ENCODE measurements at places on chromosomes 1 and 21. TPM values are rescaled to one million over a fixed set of nuclear protein-coding genes. Genes with fewer than 3 reads are reported as not detected.

The CD101 gene
- 1.8 TPM for total RNA-seq

The TMIGD3 gene
- total RNA-seq = 3.2 TPM

GRCh38 chr21:38486221-38486620 is 12.1 kb downstream of the ERG start:
- no peak for DNase-seq

- DNase-seq = no peak
These were observed 5.6 kb downstream of the DDI2 start for GRCh38 chr1:15622712-15623373.

DNA sequence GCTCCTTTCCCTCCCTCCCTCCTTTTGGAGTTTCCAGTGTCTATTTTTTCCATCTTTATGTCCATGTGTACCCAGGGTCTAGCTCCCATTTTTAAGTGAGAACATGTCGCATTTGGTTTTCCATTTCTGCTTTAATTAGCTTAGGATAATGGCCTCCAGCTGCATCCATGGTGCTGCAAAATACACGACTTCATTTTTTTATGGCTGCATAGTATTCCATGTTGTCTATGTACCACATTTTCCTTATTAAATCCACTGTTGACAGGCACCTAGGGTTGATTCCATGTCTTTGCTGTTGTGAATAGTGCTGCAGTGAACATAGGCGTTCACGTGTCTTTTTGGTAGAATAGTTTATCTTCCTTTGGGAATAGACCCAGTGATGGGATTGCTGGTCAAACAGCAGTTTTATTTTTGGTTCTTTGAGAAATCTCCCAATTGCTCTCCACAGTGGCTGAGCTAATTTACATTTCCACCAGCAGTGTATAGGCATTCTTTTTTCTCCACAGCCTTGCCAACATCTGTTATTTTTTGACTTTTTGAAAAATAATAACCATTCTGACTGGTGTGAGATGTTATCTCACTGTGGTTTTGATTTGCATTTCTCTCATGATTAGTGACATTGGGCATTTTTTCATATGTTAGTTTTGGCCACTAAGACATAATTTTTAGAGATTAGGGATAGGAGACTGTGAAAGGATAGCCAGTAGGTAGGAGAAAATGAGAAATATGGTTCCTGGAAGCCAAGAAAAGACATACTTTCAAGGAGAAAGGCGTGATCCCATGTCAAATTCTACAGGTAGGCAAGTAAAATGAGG is 50.4 kb downstream of the ADAMTS1 start:
- no peak for DNase-seq

The BSND gene
- not detected for total RNA-seq

The HSD17B7 gene
- total RNA-seq = 28.4 TPM

DNA sequence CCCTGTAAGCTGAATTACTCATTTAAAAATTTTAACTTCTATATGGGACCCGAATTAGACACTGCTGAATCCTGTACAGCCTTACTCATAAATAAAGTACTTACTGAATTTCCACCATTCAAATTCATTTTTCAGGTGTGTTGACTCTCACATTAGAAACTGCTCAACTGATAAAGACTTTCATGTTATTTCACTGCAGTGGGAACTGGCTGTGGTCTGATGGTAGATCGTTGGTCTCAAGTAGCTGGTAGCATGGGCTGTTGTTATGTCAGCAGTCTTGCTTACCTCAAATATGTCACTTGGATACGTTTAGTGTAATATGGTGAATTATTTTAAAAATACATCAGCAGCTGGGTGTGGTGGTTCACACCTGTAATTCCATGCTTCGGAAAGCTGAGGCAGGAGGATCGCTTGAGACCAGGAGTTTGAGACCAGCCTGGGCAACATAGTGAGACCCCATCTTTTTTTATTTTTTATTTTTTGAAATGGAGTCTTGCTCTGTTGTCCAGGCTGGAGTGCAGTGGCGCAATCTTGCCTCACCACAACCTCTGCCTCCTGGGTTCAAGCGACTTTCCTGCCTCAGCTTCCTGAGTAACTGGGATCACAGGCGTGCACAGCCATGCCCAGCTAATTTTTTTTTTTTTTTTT is 10.4 kb downstream of the DEGS1 start:
- no peak for DNase-seq

The IL22RA1 gene
- 14.5 TPM for total RNA-seq

DNA sequence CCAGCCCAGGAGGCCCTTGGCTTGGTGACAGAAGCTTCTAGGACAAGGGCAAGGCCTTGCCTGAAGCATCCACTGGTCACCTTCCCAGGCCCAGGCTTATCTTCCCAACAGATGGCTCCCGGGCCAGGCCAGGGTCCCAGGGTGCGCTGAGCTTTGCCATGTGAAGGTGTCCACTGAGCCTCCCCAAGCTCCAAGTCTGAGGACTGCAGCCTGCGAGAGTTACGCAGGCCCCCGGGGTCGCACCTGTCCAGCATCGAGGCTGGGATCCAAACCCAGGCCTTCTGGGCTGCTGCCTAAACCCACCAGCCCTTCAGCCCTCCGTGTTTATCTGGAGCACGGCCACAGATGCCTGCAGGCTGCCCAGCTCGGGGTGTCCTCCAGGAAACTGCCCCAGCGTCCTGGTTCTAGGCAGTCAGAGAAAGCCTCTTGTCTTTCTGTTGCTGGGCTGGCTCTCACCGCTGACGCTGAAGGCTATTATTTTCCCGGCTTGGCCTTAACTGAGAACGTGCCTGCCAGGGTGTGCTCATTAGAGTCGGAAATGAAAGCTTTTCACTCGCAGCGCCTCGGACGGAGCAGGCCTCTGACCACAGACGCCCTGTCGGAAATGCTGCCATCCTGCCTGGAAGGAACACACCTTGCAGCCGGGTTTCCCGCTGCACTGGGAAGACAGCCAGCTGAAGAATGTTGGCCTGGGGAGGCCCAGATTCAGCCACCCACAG is 71.4 kb downstream of the MEGF6 start:
- no peak for DNase-seq

DNA sequence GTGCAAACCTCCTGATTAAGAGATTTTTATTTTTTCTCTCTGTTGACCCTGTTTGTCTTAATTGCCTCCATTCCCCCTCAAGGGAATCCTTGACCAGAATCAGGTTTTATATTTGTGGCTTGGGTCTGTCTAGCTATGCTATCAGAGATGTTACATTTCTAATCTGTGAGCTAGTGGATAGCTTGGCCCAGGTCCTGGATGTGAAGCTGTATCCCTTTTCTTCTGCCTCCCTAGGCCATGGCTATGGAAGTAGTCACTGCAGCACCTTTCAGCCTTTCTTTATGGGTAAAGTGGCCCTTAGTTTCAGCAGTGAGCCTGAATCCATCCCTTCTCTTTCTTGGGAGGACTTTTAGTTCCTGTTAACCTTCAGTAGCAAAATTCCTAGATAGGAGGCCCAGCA is 17.0 kb upstream of the ANGEL2 start:
- DNase-seq = no peak

DNA sequence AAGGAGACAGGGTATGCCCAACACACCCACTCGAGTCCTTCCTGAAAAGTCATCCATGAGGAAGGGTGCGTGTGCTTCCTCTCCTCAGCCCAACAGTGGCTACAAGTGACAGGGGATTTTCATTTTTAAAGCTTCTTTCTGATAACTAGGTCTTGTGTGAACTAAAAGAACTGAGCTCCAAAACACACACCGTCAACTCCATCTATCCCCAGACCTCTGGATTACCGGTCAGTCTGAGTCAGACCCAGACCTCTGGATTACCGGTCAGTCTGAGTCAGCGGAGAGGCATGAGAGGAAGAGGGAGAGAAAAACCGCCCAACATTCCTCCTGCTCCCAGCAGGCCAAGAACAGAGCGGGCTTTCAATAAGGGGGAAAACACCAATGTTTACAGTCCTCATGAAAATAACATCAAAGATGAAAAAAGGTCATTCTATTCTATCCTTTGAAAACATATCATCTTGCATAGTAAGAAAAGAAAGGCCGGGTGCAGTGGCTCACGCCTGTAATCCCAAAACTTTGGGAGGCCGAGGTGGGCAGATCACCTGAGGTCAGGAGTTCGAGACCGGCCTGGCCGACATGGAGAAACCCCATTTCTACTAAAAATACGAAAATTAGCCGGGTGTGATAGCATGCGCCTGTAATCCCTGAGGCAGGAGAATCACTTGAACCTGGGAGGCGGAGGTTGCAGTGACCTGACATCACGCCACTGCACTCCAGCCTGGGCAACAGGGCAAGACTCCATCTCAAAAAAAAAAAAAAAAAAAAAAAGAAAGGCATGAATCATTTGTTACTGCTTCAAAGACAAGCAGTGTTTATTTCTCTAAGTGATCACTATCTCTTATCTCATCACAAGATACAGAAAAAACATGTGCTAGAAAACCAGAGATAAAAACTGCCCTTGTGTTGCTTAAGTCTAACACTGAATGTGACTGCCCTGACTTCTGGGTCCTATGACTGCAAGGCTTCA is 3.4 kb downstream of the PTTG1IP start:
- DNase-seq = no peak

The ALG14 gene
- 0.53 TPM for total RNA-seq

The EDN2 gene
- total RNA-seq = 1.5 TPM

The PDZK1 gene
- total RNA-seq = not detected

GRCh38 chr1:18192182-18192581 is 84.6 kb downstream of the IGSF21 start:
- no peak for DNase-seq

The ERRFI1 gene
- total RNA-seq = 95.9 TPM

The BARHL2 gene
- not detected for total RNA-seq

GRCh38 chr1:205772607-205773032 is 2.7 kb downstream of the RAB29 start:
- no peak for DNase-seq

DNA sequence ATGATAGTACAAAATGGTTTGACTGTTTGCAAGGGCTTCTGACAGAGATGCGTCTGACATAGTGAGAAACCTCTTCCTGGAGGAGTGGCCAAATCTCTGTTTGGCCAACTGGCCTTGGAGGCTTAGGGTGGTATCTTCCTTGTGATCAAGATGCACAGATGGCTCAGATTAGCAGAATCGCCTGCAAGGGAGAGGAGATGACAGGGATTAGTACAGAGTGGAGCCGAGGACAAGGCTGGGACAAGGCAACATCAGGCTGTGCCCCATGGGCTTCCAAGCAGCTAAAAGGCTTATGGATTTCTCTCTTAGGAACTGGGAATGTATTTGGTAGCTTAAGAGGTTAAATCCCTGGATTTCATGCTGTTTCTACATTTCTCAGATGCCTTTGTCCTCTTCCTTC is 379.1 kb downstream of the SIPA1L2 start:
- DNase-seq = no peak

DNA sequence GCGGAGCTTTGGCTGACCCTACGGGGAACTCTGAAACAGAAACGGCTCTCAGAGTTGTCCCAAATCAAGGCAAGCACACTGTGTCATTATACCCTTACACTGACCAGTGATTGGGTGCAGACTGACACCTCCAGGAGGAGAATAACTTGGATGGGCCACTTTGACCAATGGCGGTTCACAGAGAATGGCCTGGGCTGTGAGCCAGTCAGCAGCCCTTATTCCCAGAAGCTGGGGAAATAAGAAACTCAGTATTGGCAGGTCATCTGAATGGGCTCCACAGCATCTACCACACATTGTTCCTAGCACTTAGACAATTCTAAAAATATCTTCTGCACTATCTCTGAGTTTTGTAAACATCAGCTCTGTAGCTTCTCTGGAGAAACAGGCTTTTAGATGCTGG is 265.2 kb downstream of the ADGRL2 start:
- no peak for DNase-seq

DNA sequence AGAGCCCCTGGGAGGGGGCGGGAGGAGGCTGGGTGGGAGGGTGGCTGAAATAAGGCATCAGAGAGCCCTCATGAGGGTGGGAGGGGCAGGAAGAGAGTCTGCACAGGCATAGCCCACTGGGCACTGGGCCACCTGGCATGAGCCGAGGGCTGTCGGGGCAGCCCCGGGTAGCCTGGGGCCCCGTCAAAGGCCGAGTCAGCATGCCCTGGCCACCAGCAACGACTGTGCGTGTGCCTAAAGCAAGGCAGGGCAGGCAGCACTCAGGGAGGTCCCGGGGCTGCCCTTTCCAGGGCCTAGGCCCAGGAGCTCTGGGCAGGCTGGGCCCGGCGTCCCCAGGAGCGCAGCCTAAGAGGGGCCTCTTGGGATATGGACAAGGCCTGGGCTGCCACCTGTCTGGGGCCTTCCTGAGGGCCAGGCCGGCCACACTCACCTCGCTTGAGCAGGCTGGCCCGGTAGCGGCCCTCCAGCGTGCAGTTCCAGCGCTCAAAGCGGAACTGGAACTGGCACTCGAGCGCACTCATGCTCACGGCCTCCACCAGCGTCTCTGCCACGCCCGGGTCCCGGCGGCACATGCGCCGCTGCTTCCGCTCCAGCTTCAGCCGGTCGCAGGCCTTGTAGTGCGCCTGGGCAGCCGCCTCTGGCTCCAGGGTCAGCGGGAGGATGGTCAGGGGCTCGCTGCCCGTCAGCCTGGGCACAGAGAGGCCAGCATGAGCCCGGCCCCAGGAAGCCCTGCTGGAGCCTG is 22.7 kb downstream of the WNT9A start:
- DNase-seq = no peak

DNA sequence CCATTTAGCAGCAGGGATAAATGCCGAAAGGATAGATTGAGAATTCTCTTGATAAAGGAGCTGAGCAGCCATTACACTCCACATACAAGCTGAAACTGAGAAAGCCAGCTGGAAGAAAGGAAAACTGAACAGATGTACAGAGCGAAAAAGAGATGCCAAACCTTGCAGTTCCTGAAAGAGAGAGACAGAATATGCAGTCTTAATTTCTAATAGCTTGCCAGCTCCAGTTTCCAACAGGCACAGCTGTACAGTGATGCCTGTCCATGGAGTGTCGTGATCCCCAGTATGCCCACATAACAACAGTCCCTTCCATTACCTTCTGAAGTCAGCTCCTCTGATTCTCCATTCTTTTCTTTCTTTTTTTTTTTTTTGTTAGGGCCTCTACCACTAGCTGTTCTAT is 22.7 kb downstream of the ABL2 start:
- no peak for DNase-seq

GRCh38 chr1:174719194-174719593 is 271.4 kb downstream of the GPR52 start:
- no peak for DNase-seq

The NFYC gene
- total RNA-seq = 42.0 TPM

- DNase-seq = no peak
These were observed 1.8 kb downstream of the TXNIP start for GRCh38 chr1:145994391-145995120.

The CLCA2 gene
- total RNA-seq = 379 TPM

DNA sequence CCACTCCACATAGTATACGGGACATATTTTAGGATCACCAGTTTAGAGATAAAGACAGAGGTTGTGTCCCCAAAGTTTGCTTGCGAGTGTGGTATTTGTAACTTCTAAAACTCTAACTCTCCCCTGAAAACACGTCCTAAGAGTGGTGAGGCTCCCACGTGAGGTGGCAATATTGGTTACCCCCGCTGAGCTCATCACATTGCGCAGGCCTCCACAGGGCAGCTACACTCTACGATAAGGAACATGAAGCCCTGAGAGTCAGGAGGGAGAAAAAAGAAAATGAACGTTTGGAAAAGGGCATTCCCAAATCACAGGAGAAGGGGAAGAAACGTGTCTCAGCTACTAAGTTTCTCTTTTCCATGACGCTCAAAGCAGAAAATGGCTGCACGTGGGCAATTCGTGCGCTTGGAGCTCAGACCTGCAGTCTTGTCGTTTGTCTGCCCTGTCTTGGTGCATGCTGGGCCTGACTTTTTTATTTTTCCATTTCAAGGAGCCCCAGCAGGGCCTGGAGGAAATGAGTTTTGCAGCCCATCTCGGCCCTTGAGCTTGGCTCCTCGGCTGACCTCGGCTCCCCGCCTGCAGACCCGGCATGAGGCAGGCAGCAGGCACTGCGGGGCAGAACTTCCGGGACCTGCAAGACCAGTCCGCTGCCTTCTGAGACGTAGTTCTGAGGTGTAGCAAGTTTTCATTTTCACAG is 25.7 kb downstream of the ERG start:
- DNase-seq = no peak

- DNase-seq = no peak
These were observed 41.7 kb downstream of the PTGFRN start for GRCh38 chr1:116951200-116951935.

Data from esophagus squamous epithelium (tissue), 5 donors.